ENCODE measurements at places on chromosomes 7 and 10. TPM values are rescaled to one million over a fixed set of nuclear protein-coding genes. Genes with fewer than 3 reads are reported as not detected.

WDFY4 gene
- total RNA-seq: 4.1 TPM

DNA sequence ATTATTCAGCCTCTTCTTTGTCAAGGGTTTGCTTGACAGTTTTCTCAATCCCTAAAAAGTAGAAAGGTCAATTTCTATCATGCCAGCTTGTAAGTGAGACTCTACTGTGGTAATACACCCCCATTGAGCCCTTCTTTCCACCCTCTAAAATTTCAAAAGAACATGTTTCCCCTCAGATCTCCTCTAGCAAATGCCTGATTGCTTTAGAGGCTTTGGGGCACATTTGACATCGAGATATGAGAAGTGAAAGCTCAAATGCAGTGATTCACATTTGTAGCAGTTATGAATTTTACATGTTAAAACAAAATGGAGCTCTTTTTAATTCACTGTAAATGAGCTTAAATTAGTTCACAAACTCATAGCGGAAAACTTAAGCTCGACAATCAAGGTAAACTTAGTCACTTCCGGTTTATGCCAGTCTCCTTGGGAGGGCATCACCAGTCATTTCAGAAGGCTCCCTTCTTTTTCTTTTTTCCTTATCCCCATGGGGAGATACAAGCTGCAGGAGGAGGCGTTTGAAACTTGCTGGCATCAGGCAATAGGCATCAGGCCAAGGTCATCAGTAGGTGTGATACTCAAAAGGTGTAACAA, 55.3 kb upstream of the ADO start:
- H3K27me3 ChIP-seq: no peaks in the 10 kb centered on the region
- no peak overlapping the region for H3K27ac ChIP-seq
- H3K4me1 ChIP-seq: no peaks in the 10 kb centered on the region
- no peak overlapping the region for H3K4me3 ChIP-seq

GRCh38 chr10:35390843-35391152, 54.5 kb downstream of the CCNY start:
- no peak overlapping the region for H3K27ac ChIP-seq
- no peak for DNase-seq
- no peaks in the 10 kb centered on the region for H3K36me3 ChIP-seq
- H3K4me1 ChIP-seq: peaks cover 37% of the 10 kb centered on the region
- H3K27me3 ChIP-seq: no peaks in the 10 kb centered on the region
- H3K4me3 ChIP-seq: no peak overlapping the region

GRCh38 chr10:14391342-14391741, 60.6 kb upstream of the FRMD4A start:
- no peaks in the 10 kb centered on the region for H3K4me1 ChIP-seq
- no peak for DNase-seq
- no peaks in the 10 kb centered on the region for H3K27me3 ChIP-seq
- no peak overlapping the region for H3K27ac ChIP-seq
- no peaks in the 10 kb centered on the region for H3K36me3 ChIP-seq

DNA sequence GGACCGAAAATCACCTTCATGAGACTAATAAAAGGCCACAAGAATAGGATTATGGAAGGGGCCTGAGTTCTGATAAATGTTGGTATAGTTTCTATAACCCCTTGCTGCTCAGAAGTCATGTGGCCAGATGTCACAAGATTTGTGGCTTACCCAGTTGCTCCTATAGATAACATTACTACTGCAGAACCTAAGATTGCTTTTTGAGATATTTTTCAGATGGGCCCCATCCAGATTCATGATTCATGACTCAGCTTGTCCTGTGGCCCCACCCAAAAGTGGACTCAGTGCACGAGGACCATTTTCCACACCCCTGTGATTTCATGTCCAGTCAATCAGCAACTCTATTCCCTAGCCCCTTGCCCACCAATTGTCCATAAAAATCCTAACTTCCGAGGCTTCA, 209.0 kb downstream of the ACTR3B start:
- H3K27me3 ChIP-seq: no peaks in the 10 kb centered on the region
- H3K27ac ChIP-seq: no peak overlapping the region
- H3K36me3 ChIP-seq: no peaks in the 10 kb centered on the region

- H3K4me1 ChIP-seq: no peaks in the 10 kb centered on the region
- H3K36me3 ChIP-seq: no peaks in the 10 kb centered on the region
- no peak for DNase-seq
- no peak overlapping the region for H3K27ac ChIP-seq
- H3K27me3 ChIP-seq: no peaks in the 10 kb centered on the region
Measured at GRCh38 chr10:22684699-22685098, 29.7 kb downstream of the PIP4K2A start.

GRCh38 chr7:30430276-30430675, 48.3 kb downstream of the NOD1 start:
- no peak for DNase-seq
- H3K27me3 ChIP-seq: no peaks in the 10 kb centered on the region
- peaks cover 46% of the 10 kb centered on the region for H3K4me1 ChIP-seq
- H3K4me3 ChIP-seq: no peak overlapping the region
- no peaks in the 10 kb centered on the region for H3K36me3 ChIP-seq

DNA sequence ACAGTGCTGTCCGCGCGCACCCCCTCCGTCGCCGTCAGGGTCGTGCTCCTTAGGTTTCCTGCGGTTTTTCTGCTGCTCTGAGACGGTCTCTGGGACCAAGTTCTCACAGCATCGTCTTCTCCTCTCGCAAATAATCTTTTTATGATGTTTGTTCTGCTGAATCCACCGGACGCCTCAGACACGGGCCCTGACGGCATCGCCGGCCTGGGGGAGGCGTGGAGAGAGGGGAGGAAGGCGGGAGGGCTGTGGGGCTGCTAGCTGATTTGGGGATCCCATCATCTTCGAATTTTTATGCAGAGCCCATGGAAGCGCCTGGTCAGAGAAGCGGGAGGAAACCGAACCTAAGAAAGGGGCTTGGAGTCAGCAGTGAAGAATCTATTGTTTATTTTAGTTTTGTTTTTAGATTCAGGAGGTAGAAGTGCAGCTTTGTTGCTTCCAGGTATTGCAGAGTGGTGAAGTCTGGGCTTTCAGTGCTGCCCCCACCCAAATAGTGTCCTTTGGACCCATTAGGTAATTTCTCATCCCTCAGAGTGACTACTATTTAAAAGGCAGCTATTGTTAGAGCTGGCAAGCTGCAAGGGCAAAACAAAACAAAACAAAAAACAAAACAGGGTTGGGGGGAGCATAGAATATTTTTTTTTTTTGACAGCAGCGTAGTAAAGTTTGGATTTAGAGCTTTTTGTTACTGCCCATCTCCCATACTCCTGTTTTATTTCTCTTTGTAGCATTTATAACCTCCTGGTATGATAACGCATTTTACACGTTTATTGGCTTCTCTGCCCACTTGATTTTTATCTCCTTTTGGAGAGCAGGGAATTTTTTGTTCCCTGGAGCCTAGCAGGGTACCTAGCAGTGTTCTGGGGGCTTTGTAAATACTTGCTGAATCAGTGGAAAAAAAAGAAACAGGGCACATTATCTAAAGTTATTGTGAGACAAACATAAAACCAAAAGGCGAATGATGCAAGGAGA, 92.6 kb downstream of the SPAG6 start:
- no peaks in the 10 kb centered on the region for H3K4me1 ChIP-seq
- no peaks in the 10 kb centered on the region for H3K36me3 ChIP-seq
- peak overlapping the region; percentile 80 for H3K4me3 ChIP-seq
- DNase-seq: no peak
- no peaks in the 10 kb centered on the region for H3K27me3 ChIP-seq

DNA sequence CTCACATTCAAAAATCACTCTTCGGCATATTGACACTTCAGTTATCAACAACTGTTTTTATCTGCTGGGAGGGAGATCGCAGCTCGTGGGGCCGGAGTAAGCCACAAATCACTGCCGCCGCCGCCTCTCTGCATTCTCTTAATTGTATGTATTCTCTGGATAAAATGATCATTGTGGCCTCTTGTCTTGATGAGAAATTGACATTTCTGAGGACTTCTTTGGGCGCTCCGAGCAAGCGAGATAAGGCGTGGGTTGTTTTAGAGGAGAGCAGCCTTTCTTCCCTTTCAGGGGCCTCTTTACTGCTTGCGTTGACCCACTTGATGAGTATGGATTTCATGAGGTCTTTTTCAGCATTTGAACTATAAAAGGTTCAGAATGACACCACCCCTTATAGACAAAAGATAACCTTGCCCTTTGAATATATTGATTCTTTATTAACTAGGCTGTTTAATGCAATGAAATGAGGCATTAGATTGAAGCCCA, 130.6 kb downstream of the EBF3 start:
- DNase-seq: no peak
- H3K27ac ChIP-seq: no peak overlapping the region
- H3K36me3 ChIP-seq: no peaks in the 10 kb centered on the region
- no peak overlapping the region for H3K4me3 ChIP-seq

DNA sequence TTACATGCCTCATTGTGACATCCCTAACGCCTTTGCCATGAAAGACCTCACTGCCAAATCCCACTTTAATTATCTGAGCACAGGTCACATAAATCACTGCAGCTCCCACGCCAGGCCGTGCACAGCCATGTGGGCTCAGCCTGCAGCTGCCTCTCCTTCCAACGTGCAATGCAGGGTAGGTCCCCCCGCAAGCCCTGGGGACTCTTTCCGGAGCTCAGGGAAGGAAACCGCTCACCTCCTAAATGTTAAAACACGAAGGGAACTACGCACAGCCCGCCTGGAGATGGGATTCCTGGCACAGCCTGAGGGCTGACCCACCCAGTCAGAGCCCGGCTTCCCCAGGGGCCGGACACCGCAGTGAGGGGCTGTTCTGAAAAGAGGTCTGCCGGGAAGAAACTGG, 128.0 kb downstream of the MAD1L1 start:
- no peaks in the 10 kb centered on the region for H3K4me1 ChIP-seq
- no peaks in the 10 kb centered on the region for H3K36me3 ChIP-seq
- H3K27ac ChIP-seq: no peak overlapping the region
- no peaks in the 10 kb centered on the region for H3K27me3 ChIP-seq

DNA sequence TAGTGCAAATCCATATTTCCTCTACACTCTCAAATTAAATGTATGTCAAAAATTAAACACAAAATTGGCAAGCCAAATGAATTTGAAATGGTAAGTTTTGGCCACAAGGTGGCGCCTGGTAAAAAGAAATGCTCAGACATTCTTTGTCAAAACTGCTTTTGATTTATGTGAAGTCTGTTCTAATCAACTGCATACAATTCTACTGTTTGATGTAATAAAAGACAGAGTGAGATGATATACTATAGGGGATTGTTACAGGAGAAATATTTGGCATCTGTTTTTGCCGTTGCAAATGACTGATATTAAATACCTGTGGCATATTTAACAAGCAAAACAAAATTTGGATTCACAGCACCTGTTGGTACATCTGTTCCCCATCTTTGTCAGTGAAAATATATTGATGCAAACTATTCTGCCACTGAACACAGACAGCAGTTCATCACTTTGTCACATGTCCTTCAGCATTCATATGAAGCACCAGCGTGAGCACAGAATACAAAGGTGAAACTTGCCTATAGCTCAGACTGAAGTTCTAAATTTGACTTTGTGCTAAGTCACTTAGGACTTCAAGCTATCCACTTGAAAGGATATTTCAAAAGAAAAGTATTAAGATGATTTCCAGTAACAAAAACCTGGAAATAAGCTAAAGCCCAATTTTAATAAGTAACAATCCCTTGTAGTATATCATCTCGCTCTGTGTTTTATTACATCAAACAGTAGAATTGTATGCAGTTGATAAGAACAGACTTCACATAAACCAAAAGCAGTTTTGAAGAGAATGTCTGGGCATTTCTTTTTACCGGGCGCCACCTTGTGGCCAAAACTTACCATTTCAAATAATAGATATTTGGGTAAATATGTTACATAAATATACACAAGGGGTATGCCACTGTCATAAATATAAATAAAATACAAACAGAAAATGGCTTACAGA, 10.2 kb upstream of the CH25H start:
- H3K4me1 ChIP-seq: peaks cover 46% of the 10 kb centered on the region
- H3K27ac ChIP-seq: peak overlapping the region; percentile 1
- no peak overlapping the region for H3K4me3 ChIP-seq
- DNase-seq: no peak
